ENCODE measurements at places on chromosomes 13 and 19.

GRCh38 chr13:113562844-113563243 is 21.7 kb upstream of the TFDP1 start:
- no peak for DNase-seq

DNA sequence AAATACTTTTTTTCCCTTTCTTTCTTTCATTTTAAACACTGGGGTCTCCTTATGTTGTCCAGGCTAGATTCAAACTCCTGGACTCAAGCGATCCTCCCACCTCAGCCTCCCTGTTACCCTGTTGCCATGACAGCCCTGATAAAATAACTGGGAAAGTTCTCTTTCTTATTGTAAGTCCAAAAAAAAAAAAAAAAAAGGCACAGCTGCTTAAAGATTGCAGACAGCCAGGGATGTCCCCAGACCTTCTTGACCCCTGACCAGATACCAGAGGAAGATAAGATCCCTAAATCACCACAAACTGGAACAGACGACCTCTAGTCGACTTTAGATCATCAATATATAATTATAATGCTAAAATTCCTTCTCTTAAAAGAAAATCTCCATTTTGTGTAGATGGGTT is 1.1 kb upstream of the MVB12A start:
- DNase-seq = no peak

- no peak for DNase-seq
Observed at GRCh38 chr19:13987101-13987890, 18.8 kb downstream of the RFX1 start.

GRCh38 chr13:94917824-94918223 is 205.5 kb upstream of the SOX21 start:
- no peak for DNase-seq

DNA sequence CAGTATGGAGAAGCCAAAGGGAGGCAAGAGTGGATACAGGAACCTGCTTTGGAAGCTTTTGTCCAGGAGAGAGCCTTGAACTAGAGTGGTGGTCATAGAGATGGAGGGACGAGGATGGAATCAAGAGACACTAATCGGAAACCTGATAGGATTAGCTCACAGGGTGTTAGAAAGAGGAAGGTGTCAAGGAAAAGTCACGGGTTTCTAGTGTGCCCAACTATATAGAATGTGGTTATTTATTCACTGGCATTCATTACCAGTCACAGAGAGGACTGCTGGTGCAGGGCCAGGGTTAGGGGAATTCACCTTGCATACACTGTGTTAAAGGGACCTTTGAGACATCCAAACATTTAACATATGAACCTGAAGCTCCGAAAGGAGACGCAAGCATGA is 43.4 kb upstream of the URAD start:
- no peak for DNase-seq

DNA sequence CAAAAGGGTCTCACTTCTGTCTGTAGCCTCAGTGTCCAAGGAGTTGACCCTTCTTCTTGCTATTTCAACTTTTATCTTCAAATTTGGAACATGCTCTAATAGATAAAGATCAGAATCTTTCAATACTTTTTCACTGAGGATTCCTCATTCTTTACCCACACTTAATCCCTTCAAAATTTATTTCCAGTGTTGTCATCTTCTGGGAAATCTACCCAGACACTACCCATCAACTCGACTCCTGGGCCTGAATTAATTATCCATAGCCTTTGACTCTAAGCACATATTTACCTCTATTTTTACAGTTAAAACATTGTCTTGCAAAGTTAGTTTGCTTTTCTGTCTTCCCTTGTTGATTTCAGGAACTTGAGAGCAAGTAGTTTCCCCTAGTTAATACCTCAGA is 1022.5 kb downstream of the PCDH9 start:
- no peak for DNase-seq

DNA sequence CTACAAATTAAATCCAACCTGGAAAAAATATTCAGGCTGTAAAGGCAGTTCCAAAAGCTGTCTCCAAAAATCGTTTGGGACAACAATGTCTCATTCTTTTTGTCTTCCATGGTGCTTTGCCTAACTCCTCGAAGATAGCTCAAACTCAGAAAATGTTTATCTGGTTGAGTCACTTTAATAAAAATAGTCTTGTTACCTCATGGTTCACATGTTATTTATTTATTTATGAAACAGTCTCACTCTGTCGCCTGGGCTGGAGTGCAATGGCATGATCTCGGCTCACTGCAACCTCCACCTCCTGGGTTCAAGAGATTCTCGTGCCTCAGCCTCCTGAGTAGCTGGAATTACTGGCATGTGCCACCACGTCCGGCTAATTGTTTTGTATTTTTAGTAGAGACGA is 4.9 kb upstream of the BRD4 start:
- peak; percentile 67 for DNase-seq

GRCh38 chr19:50515168-50515561 is 1.5 kb upstream of the ASPDH start:
- no peak for DNase-seq

GRCh38 chr13:33119022-33119781 is 103.0 kb downstream of the KL start:
- DNase-seq = no peak

DNA sequence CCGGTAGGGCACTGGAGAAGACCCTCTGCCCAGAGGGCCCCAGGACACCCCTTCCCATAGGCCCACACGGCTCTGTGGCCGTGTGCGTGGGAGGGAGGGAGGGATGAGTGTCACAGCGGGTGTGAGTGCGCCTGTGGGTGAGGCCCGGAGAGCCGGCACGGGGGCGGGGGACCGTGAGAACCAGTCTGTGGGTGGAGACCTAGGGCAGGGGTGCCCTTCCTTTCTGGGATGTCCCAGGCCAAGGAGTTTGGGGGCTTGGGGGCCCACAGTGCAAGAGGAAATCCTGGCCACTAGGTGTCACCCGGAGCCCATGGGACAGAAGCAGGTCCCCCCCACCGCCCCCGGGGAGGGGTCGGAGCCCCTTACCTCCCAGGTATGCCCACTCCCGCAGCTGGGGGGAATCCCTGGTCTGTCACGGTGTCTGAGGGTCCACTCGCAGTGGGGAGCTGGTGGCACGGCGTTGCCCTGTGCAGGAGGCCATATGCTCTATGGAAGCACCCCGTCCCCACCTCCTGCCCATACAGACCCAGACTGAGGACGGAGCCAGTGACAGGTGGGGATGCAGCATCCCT is 16.0 kb upstream of the SLC7A10 start:
- DNase-seq = peak; percentile 47

- DNase-seq = no peak
Observed at GRCh38 chr19:31656507-31656906, 307.3 kb upstream of the TSHZ3 start.

- no peak for DNase-seq
Observed at GRCh38 chr19:38264486-38265212, at the start of gene SPINT2. Gene SPINT2 (plus strand): TSS chr19:38264573. CDS start chr19:38264893, 320 bp downstream.

DNA sequence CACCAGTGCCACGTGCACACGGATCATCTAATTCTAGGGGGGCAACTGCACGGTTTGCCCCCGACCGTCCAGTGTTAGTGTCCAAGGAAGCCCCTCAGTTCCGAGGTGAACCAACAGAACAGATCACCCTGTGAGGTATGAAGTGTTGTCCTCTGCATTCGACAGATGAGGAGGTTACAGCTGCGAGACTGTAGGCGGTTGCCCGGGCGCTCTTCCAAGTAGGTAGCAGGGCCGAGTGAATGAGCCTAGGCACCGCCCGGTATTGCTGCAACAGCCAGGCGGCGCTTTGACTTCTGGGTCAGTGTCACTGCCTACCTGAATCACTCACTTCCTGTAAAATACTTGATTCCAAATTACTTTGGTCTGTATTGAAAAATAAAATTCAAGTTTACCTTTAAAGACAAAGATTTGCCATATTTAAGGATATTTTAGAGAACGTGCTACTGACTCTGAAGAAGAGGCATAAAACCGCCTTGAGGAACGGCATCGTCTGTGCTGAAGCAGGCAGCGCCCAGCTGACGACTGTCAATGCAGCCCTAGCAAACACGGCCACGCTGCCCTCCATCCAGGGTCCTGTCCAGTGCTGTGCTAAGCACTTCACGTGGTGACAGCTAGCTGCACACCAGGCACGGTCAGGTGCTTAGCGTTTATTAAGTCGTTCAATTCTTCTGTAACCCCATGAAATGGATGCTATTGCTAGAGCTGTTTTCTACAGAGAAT is 19.3 kb upstream of the RASA3 start:
- DNase-seq = no peak

DNA sequence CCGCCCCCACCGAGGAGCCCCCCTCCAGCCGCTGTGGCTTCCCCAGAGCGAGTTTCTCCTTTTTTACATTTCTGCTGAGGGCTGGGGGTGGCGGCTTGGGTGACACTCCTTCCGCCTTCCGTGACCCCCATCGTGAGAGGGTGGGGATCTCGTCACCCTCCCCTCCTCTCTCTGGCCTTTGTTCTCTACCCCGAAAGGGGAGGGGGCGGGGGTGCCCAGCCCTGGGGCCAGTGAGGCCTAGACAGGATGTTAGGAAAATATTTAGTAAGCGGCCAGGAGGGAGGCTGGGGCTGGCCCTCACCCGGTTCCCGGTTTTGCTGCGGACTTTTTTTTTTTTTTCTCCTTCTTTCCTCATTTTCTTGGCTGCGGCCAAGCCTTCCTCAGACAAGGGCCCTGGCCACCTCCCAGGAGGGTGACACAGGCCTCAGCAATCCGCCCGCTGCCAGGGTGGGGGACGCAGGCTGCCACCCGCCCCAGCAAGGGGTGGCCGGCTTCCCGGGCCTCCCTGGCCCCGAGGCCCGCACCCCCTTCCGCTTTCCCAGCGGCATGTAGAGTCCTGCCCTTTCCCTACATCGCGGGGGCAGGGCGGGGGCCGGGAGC is 3.9 kb downstream of the MIDN start:
- DNase-seq = peak; percentile 81

DNA sequence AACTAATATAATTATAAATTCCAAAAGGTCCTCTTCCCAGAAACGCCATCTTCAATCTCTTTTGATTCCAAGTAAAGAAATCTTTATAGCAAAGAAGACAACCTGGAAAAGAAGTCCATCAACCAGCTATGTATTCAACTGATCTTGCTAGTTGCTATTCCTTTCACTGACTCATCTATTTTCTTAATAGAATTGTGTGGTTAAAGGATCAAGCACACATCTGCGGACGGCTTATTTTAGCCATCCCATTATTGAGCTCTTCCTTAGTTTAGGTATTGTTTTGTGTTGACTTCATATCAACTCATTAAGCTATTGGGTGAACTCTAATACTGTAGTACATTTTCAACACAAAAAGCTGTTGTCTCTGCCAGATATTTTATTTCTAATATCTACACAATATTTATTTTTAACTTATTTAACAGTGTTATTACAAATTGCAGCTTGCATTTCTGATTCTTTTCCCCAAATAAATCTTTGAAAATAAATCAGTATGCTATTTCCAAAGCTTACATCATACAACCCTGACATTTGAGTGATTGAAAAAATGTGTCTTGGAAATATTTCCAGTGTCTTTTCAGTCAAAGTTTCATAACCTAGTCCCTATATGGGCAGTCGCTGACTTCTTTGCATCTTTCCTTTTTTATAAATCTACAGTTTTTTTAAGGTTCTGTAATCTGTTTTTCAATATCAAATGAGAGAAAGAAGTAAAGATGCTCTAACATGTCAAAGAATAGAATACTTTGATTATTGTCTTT is 158.8 kb upstream of the SPRY2 start:
- DNase-seq = no peak

DNA sequence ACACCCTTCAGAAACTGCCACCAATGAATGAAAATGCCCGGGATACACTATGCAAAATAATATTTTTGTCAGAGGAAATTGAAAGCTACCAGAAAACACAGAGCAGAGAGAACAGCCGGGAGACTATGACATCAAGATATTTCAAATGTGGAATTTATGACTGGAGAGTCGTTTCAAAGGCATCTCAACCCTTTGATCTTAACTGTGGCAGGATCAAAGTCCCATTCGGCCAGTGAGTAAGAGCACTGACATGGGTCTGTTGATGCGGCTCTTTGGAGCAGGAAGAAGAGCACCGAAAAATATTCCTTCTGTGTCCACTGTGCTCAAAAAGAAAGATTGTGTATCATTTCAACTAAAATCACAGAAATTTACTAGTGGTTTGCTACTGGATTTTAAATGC is 201.9 kb downstream of the RFC3 start:
- DNase-seq = no peak

All from hepatic stellate cell (primary cell).